ENCODE measurements at places on chromosomes 1 and 21.

GRCh38 chr1:244165701-244166100, 114.6 kb downstream of the ZBTB18 start:
- no peak for DNase-seq

DNA sequence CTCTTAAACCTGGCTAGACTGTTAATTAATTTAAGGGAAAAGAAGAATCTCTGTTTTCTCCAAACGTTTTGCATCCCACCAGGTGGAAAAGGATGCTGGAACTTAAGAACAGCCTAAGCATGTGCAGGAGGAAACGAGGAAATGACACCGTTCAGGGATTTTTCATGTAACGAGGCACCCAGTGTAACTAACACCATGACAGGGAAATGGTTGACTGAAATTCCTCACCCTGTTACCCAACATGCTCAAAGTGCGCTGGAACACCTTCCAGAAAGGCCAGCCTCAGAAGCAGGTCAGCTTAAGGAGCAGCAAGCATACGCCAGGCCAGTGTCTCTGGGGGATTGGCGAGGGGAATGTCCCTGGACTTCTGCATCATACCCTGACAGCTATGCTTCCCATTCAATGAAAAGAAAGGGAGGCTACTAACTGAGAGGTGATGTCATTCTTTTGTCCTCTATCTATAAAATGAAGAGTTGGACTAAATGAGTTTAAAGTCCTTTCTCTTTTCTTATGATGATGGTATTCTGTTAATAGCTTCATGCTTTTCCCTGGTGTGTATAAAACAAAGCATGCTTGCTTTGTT, 21.6 kb downstream of the TNN start:
- no peak for DNase-seq

DNA sequence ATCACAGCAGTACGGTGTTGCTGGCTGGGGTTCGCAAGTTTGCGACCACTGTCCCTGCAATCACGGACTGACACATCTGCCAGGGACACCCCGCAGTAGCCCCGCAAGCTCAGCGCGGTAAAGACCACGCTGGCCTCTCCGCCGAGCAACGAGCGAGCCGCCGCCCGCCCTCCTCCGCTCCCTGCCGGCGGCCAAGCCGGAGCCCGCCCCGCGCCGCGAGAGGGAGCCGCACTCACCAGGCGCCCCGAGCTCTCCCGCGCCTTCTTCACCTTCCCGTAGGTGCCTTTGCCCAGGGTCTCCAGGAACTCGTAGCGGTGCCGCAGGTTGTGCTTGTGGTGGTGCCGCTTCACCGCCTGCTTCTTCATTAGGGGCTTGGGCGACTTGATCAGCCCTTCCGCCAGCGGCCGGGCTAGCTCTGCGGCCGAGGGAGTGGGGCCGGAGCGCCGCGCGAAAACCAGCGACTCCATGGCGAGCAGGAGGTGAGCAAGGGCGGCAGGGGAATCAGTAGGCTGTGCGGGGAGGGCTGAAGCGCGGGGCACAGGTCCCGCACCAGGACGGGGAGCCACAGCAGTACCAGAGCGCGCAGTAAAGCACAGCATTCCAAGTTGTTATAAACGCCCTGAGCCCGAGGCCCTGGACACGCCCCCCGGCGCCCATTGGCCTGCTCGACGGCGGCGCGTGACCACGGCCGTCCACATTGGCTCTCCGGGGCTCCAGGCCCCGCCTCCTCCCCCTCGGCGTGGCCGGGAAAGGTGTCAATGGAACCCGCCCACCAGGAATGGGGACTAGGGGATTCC, at the start of gene NUAK2:
NUAK2 (minus strand) TSS at position 584 of the 797 bp plus-strand sequence; CDS start at position 467, 117 bp downstream.
- peak; percentile 93 for DNase-seq

DNA sequence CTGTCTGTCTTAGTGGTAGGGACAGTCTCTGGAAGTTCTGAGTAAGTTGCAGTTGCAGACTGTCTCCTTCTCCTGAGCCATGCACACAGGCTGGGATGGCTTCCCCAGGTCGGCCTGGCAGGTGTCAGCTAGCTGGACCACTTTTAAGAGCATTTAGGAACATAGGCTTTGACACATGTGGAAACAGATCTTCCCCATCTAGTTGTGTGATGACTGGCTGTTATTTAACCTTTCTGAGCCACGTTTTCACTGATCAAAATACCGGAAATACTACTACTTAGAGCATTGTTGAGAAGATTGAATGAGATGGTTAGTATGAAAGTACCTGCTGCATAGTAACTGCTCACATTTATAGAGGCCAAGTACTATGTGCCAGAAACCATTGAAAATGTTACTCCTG, 6.2 kb upstream of the MAPKAPK2 start:
- no peak for DNase-seq

DNA sequence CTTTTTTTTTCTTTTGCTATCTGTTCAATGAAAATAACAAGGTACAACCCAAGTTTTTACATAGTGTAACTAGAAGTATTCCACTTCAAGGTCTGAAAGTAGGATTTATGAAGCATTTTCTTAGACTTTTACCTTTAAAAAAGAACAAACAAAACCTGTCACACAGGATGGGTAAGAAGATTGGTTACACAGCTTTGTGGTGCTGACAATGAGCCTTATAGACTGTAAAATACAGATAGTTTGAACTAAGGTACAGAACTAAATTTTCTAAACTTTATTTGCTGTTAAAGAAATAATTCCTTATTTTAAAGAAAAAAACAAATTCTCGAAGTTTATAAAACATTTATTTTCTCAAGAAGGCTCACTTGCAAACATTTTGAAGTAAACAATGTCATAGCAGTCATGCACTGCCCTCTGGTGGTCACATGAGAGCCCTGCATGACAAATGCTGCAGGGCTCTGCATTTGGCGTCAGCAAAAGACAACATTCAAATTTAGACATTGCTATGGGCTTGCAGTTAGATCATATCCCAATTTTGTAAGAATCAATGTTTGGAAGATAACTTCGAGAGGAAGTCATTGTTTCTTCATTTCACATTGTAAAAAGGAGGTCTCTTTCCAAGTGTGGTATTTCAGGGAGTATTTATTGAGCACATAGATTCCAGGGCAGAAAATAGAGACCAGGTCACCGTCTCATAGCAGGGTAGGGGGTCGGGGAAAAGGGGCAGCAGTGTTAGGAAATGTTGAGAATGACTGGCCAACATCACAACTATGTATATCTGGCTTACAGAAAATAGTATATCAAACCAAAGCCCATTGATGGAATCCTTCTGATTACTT, 115.3 kb upstream of the FMN2 start:
- DNase-seq, result peak; percentile 57

DNA sequence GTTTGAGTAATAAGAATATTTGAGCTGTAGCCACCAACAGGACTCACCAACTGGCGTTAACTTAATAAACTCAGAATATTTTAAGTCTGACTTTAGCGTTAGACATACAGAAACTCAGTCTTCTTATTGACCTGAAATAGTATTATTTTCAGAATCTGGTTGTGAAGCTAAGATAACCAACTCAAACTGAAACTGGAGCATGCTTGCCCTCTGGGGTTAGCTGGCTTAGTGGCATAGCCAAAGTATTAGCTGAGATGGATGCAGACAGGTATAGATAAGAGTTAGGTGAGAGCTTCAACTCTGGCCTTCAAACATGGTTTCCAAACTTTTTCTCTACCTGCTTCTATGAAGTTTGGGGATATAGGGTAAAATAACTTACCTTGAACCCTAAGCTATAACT, 40.5 kb downstream of the AMY1C start:
- DNase-seq, result no peak

- no peak for DNase-seq
These were observed 2.6 kb downstream of the LRRC41 start for GRCh38 chr1:46300673-46301405.

- peak; percentile 36 for DNase-seq
These were observed 488 bp downstream of the SLC35D1 start for GRCh38 chr1:67053535-67053784.

DNA sequence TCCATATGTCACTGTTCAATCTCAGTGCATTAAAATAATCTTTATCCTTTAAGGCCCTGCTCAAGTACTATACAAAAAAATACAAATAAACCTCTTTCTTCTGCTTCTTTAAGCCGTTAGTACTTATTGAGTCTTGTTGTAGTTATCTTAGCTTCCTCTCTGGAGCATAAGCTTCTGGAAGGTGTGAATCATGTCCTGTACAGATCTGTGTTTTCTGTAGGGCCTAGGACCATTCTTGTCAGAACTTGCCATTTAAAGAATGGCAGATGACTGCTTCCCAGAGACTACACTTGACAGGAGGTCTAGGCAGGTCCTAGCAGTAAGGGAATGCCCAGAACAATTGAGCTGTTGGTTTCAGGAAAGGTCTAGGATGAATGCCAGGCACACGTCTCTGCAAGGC, 12.9 kb downstream of the NEK7 start:
- no peak for DNase-seq

DNA sequence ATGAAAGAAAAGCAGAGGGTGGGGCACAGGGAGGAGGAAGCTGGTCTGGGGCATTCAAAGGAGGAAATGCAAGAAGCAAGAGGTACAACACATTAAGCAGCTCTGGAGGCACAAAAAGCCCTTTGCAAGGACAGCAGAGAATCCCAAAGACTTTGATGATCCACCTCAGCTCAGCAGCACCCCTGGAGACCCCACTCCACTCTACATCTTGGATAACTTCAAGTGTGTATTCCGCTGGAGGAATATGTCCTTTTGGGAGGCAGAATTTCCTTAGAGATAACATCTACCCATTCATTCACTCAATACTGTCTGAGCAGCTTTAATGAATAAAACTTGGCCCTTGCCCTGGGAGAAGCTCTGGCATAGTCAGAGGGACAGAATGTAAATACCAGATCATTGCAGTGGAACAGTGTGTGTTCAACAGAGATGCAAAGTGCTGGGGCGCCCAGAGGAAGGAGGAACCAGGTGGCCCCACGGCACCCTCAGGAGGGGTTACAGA, 599.7 kb downstream of the KIF26B start:
- DNase-seq, result no peak

GRCh38 chr1:94339206-94339927, 78.8 kb upstream of the ABCD3 start:
- DNase-seq, result no peak

GRCh38 chr1:6300342-6301048, 39.6 kb upstream of the GPR153 start:
- DNase-seq, result no peak

DNA sequence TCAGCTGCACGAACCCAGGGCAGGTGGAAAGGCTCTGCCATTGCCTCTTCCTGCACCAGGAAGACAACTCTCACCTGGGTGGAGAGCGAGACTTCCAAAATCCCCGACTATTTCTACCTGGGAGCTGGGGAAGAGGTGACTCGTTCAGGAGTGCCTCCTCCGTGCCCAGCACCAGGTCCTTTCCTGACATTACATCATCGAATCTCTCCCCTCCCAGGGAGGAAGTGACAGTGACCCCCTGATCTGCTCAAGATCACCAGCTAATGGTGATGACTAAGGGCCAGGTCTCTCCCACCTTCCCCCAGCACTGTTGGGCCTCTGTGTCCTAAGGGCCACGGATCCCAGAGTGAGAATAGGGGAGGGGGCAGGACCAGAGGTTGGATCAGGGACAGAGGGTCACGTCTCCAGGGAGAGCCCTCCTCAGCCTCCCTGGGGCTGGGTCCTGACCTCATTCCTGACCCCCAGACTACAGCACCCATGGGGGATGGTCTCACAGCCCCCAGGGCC, 6.8 kb downstream of the MEGF6 start:
- DNase-seq, result no peak

DNA sequence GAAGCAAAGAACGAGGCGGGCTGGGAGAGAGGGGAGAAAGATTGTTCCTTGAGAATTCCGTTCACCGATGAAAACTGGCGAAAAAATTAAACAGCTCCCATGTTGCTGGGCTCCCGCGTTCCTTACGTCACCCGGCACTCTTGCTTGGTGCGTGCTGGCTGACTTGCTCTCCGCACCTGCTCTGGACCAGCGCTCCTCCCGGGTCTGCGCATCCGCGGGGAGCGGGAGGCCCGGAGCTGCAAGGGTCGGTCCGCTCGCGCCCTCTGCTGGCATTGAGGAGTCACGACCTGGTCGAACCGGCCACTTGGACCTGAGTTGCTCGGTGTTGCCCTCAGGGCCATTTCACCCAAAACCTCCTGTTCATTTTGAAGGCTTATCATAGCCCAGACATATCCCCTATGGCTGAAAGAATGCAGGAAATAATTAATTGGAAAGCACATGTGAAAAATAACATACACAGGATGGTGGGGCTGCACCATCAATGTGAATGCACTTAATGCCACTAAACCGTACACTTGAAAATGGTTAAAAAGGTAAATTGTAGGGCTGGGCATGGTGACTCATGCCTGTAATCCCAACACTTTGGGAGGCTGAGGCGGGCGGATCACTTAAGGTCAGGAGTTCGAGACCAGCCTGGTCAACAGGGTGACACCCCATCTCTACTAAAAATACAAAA, 98.9 kb upstream of the BACE2 start:
- peak; percentile 91 for DNase-seq

- no peak for DNase-seq
These were observed 160.5 kb downstream of the PDE4B start for GRCh38 chr1:65953170-65953569.

GRCh38 chr1:66779475-66780078, 21.5 kb downstream of the INSL5 start:
- DNase-seq, result no peak

- no peak for DNase-seq
These were observed 59.2 kb downstream of the TIAM1 start for GRCh38 chr21:31284797-31285397.

DNA sequence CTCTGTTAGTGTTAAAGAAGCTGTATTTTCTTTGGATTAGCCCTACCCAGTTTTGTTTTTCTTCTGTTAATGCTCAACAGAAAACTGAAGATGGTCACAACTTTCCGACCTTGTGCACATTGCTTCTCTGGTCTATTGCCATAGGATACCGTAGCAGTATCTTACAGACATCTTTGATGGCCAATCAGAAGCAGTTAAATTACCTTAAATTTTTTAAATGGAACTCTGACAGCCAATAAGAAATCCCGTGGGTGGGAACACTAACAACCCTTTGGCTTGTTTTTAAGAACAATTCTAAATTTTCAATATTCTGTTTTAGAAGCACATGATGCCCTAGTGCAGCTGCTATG, 17.2 kb downstream of the NFYC start:
- no peak for DNase-seq

- no peak for DNase-seq
These were observed 7.5 kb upstream of the CAPN9 start for GRCh38 chr1:230739564-230740290.

- no peak for DNase-seq
These were observed 118.6 kb upstream of the GALNT2 start for GRCh38 chr1:229948438-229948837.

- DNase-seq, result no peak
These were observed 69.5 kb downstream of the RHOU start for GRCh38 chr1:228804640-228805413.

DNA sequence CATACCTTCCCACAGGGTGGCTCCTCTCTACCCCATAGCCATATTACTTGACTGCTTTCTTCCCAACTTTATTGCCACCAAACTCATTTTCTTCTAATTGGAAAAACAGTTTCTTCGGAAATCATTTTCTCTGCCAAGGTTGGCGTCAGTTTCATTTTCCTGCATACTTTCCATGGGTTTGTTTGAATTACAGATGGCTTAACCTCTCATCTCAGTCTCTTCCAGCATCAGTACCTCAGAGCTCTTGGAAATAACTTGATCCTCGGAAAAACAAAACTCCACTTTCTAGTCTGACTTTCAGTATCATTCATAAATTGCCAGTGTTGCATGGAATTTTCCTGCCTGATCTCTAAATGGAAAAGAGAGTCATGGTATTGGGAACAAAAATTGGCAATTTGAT, 20.3 kb upstream of the PRDM2 start:
- no peak for DNase-seq

- DNase-seq, result no peak
These were observed 21.4 kb upstream of the CPT2 start for GRCh38 chr1:53174971-53175913.

Data from neural crest cell (in vitro differentiated cells).